DND-41 (cell line): ENCODE measurements at places on chromosomes 16 and 17.

GRCh38 chr16:89534252-89534756, 26.1 kb downstream of the SPG7 start:
- no peak for DNase-seq

DNA sequence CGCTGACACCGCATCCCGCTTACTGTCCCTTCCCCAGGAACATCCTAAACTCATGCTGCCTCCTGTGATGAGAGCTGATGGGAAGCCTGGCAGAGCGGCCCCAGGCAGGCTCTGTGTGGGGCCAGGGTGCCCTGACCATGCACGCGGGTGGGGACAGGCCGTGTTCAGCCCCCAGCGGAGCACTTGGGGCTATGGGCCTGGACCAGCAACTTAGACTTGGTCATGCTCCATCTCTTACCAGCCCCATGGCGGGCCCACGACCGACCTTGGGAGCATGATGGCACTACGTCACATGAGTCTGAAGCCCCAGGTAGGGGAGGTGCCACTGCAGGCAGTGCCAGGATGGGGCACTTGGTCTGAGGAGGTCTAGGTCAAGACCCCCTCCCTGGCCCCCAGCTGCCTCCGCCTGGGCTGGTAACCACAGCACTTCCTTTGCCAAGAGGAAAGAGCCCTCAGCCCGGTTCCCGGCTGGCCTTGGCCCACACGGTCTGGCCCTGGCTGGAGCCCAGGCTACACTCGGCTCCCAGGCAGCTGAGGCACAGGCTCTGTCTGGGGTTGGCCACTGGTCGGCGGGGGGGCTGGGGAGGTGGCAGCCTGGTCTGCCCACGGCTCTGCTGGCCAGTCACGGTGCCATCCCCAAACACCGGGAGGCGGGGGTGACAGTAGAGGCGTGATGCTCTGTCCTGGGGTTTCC, 25.7 kb downstream of the BAHCC1 start:
- no peak for DNase-seq

- no peak for DNase-seq
These were observed 178.9 kb downstream of the PRKCA start for GRCh38 chr17:66481271-66481670.

DNA sequence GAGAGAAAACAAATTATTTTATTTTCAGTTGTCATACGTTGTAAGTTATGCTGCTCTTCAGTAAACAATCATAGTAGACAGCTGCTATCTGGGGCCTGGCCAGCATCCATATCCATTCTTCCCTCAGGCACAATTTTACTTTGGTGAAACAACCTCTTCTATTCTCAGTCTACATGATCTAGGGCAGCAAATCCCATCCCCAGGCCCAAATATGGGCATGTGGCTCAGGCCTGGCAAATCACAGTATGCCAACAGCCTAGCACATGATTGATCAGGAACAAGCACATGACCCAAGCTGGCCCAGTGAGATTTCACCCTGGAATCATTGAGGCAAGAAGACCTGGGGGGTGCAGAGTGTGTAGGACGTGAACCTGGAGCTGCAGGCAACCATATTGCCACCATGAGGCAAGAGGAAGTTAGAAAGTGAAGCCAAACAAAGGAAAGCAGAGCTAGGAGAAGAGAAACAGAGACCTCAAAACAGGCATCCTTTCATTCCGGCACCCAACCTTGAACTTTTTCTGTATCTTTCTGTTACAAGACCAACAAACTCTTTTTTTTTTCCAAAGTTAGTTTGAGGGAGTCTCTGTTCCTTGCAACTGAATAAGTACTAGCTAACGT, 10.3 kb upstream of the ABCC12 start:
- DNase-seq: no peak

DNA sequence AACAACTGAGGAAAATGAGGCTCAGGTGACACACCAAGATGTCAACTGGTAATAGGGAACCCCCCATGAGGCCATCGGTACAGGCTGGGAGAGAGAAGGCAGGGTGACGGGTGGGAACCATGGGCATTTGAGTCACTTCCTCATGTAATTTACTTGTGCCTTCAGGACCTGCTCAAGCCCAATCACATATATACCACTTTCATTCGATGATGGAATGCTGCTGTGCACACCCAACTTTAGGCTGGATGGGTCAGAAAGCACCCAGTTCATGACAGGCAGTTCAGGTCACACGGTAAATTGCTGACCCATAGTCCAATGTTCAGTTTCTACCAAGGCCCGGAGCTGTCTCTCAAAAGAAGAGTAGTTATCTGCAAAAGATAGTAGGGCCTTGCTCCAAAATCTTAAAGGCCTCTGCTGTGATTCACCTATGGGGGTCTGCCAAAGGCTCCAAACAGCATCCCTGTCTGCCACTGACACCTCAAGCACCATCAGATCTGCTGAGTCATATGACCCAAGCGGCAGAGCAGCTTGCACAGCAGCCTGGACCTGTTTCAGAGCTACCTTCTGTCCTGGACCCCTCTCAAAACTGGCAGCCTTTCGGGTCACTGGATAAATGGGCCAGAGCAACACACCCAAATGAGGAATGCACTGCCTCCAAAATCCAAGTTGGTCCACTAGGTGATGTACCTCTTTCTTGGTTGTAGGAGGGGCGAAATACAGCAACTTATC, 24.7 kb downstream of the ZZEF1 start:
- no peak for DNase-seq
